ENCODE measurements at places on chromosomes 13 and 19.

GRCh38 chr13:30526612-30527495 lies 61.1 kb upstream of the HMGB1 start:
- no peak for DNase-seq

DNA sequence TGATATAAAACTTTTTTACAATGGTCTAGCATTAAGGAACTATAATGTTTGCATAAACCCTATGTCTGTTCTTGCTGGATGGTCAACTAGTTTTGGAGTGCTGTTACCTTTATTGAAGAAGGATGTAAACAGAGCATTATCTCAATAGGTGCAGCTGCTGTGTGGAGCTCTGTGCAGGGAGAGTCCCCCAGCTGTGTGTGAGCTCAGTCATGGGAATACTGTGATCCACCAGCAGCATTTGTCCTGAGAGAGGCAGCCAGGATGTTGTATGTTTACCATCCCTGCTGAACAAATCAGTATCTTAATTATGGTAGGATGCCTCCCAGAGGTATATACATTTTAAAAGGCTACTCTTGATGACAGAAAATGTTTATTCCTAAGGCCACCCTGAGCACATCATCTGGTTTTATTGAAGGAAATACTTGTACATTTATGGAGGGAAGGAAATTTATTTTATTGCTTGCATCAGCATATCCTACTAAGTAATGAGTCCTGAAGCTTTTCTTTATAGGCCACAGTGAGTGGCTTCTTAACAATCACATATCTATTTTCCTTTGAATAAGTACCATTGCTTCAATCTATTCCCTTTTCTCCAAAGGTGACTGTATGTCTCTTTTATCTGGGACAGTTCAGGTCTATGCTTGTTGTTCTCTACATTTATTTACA lies 11.7 kb downstream of the RAP2A start:
- no peak for DNase-seq

- DNase-seq, result peak; percentile 83
Observed at GRCh38 chr19:42422901-42423461, 4.2 kb downstream of the LIPE start.

- DNase-seq, result peak; percentile 90
Observed at GRCh38 chr19:16584248-16585093, 12.3 kb upstream of the SLC35E1 start.

GRCh38 chr13:60945396-60945795 lies 470.3 kb downstream of the PCDH20 start:
- DNase-seq, result no peak

DNA sequence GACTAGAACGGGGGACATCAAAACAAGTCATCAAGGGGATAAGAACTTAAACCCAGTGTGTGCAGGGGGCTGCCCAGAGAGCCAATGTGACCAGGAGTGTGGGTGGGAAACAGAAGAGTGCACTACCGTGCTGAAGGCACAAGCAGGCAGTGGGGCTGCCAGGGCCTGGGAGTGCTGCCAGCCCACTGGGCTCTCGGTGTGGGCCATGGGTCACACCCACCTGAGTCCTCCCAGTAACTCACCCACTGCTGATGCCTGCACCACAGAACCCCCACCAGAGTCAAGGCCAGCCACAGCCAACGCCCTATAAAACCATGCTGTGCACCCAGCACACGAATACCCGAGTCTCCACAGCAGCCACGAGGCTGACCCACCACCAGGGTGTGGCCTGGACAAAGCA lies 8.5 kb downstream of the MED26 start:
- no peak for DNase-seq

Data from naive thymus-derived CD8-positive, alpha-beta T cell (primary cell).